Stimulated activated CD4-positive, alpha-beta T cell treated with anti-CD3 and anti-CD28 coated beads, Interleukin-2, amount 100 ng/mL, for 24 hours (primary cell): ENCODE measurements at places on chromosomes 7 and 10.

DNA sequence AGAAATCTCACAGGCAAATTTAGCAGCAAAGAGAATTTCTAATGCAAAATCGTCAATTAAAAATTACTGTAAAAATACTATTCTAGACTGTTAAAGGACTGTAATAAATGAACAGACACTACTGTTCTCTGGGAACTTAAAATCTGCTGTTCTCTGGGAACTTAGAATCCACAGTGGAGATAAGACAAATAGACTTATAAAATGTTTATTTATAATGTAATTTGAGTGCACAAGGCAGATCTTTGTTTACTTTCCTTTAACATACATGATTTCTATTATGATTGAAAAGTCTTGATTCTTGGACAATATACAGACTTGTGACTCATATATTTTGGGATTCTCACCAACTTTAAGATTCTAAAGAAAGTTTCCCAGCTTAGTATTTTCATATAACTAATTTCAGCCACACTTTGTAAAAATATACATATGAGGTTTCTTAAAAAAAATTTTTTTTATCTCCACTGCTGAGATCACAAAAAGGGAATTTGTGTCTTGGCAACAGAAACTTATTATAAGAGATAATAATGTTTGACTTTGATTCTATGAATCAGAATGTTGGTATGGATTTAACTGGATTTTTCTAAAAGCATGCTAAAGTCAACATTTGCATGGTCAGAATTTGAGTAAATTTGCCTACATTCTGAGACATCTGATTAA lies 166.3 kb upstream of the RHOBTB1 start:
- no peak for DNase-seq

GRCh38 chr7:4962872-4963775 lies 4.1 kb upstream of the MMD2 start:
- no peak for DNase-seq

DNA sequence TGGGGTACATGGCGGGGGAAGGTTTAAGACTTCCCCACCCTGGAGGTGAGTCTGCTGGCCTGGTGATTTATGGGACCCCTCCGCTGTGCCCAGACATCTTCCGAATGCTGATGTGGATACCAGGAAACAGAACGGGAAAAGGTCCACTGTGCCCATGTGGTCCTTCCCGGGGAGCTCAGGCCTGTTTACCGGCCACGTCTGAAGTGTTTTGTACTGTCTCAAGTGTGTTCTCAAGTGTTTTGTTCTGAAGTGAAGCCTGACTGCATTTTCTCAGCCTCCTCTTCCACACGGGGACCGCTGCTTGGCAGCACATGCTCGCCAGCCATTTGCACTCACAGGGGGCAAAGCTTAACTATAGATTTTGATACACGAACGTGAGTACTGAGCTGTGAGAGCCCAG lies 127.2 kb downstream of the TEX36 start:
- DNase-seq: no peak

GRCh38 chr10:88060762-88061161 lies 197.3 kb downstream of the PTEN start:
- no peak for DNase-seq

DNA sequence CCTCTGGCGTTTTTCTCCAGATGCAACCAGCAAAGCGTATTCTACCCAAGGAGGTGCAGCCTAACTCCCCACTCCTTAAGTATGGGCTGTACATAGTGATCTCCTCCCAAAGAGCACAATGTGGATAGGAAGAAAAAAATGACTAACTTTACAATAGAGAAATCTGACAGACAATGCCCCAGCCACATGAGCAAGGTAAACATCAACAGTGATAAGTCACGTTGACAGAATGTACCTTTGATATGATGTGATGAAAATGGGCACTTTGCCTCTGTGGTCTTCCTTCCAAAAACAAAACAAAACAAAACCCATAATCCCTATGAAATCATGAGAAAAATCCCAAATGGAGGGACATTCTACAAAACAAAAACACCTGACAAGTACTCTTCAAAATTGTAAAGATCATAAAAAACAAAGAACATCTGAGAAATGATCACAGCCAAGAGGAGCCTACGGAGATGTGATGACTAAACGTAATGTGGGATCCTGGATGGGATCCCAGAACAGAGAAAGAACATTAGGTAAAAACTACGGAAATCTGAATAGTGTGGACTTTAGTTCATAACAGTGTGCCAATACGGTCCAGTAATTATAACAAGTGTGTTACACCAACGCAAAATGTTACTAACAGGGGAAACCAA lies 50.6 kb downstream of the ABLIM1 start:
- DNase-seq: no peak

- no peak for DNase-seq
These were observed 121.7 kb upstream of the TNRC18 start for GRCh38 chr7:5545222-5545914.

GRCh38 chr10:90047243-90047729 lies 345.9 kb downstream of the KIF20B start:
- no peak for DNase-seq
